Muscle of leg (tissue), 16 donors: ENCODE measurements at places on chromosomes 6 and 20.

GRCh38 chr6:170311696-170312095 is 5.1 kb downstream of the FAM120B start:
- DNase-seq: no peak

DNA sequence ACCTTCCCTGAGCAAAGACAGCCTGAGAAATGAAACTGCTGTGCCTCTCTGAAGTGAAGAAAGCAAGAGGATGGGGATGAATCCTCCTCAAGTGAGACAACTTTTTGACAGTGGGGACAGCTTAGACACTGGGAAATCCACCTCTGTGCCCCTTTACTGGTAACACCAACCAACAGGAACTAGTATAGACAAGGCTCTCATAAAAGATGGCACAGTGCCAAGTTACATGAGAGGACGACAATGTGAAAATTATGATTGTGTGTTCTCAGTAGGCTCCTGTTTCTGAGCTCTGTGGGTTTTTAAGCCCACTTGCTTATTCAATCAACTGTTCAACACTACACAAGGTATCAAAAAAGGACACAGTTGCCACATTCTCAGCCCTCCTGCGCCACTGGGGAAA is 41.6 kb upstream of the LYRM2 start:
- no peak for DNase-seq

- DNase-seq: peak; percentile 79
Observed at GRCh38 chr6:138491017-138491416, 8.3 kb downstream of the NHSL1 start.

GRCh38 chr20:53412577-53413185 is 181.0 kb downstream of the ZNF217 start:
- DNase-seq: peak; percentile 70

- DNase-seq: no peak
Observed at GRCh38 chr6:128739112-128739511, 143.8 kb upstream of the LAMA2 start.

GRCh38 chr6:2061880-2062279 is 183.5 kb downstream of the GMDS start:
- DNase-seq: no peak

- DNase-seq: no peak
Observed at GRCh38 chr6:167467793-167468431, 143.0 kb downstream of the TTLL2 start.

DNA sequence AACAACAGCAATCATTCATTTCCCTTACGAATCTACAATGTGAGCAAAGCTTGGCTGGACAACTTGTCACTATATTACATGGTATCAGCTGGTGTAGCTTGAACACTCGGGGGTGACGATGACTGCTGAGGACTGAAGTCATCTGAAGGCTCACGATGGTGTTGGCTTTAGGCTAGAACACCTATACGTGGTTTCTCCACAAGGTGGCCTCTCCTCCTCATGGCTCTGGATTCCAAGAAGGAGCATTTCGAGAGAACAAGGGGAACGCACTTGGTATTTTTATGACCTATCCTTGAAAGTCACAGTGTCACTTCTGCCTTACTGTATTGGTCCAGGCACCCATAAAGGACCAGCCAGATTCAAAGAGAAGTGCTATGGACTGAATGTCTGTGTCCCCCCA is 37.5 kb upstream of the ADGRF1 start:
- DNase-seq: no peak

DNA sequence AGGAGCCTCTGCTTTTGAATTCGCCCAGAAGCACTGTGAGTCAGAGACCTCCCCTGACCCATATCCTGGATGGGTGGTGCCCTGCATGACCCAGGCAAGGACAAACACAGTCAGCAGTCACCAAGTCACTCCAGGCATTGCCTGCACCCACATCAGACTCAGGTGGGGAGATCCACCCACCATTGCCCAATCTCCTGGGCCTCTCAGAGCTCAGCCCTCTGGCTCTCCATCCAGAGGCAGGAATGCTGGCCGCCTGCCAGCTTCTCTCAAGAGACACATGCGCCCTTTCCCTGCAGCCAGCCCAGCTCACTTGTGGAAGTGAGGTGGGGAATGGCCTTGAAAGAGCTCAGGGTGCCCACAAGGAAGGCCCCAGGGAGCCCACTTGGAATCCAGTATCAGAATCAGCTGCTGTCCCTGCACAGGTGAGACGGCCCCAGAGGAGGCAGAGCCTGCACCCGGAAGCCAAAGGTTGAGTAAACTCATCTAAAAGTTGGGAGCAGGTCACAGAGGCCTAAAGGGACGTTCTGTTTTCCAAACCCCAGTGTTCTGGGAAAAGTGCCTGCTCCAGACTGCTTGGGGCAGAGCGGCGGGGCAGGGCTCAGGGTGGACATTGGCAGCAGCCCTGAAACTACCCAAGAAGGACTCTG is 129.8 kb downstream of the PREX1 start:
- peak; percentile 49 for DNase-seq

GRCh38 chr6:16659466-16660156 is 101.6 kb downstream of the ATXN1 start:
- no peak for DNase-seq

DNA sequence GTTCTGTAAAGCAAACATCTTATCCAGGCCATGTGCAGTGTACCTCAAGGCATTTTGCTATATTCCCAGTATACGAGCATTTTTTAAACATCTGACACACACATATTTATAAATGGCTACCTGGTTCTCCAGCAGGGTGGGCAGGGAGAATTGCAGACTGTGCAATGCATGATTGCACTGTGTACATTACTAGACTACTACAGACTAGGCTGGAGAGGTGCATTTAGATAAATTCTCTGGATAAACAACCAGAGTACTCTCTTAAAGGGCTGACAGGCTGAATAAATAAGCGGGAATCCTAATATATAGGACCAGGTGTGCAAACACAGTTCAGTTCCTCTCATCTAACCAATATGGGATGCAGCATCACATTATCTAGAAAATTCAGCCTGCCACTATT is 428.3 kb upstream of the ARID1B start:
- no peak for DNase-seq

GRCh38 chr6:144266091-144266649 is 19.0 kb upstream of the UTRN start:
- DNase-seq: peak; percentile 94

GRCh38 chr6:36130667-36131510 is 576 bp downstream of the MAPK13 start:
- DNase-seq: peak; percentile 55

GRCh38 chr6:28553986-28554881 is 28.6 kb downstream of the GPX5 start:
- DNase-seq: no peak

DNA sequence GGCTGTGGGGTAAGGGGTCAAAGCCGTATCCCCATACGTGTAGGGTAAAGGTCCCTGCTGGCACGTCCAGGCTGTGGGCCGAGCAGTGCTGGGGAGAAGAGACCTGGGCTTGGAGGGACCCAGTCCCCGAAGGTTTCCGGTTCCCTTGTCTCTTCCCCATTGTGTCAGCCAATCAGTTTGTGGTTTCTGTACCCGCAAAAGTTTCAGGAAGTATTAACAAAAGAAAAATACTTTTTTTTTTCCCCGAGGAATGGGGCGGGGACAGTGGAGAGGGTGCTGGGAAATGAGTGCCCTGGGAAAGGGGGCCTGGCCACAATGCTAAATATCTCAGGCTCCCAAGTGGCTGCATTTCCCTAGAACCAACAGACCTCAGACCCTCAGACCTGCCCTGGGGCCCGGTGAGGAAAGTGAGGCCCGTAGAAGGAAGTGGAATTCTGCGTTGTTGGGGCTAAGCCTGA is 15.2 kb upstream of the AMD1 start:
- DNase-seq: peak; percentile 53

GRCh38 chr6:25788305-25788922 is 33.9 kb downstream of the SLC17A4 start:
- DNase-seq: peak; percentile 14

DNA sequence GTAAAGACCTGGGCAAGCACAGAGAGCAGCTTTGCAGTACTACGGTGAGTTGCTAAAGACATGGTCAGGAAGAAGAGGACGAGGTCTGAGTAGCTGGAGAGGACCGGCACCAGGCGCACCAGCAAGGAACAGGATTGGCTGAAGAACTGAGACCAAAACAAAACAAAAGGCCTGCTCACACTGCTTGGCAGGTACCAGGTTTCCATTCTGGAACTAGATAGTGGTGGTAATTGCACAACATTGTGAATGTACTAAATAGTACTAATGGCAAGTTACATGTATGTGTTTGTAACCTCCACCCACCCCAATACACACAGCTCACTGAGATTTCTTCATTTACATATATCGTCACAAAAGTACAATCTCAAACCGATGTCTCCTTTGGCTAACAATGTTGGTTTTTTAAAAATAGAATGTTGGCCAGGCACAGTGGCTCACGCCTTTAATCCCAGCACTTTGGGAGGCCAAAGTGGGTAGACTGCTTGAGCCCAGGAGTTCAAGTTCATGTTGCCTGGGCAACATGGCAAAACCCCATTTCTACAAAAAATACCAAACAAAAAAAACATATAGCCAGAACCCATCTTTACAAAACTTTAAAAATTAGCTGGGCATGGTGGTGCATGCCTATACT is 32.5 kb upstream of the LYRM2 start:
- DNase-seq: no peak

DNA sequence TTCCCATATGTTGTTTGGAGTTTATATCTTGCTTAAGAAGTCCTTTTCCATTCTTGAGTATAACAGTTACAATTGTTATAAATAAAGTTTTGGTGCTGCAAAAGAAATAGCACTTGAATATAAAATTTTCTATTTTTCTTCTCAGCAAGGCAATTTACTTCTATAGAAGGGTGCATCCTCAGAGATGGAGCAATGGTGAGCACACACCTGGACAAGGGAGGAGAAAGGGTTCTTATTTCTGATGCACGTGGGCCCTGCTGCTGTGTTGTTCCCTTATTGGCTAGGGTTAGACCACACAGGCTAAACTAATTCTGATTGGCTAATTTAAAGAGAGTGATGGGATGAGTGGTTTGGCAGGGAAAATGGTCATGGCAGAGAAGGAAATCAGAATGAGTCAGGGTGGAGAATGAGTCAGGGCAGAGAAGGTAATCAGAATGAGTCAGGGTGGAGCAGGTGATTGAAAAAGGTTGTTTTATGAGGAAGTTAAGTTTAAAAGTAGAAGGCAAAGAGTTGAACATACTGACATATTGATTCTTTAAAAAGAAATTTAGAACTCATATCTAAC is 38.0 kb downstream of the CST8 start:
- no peak for DNase-seq

DNA sequence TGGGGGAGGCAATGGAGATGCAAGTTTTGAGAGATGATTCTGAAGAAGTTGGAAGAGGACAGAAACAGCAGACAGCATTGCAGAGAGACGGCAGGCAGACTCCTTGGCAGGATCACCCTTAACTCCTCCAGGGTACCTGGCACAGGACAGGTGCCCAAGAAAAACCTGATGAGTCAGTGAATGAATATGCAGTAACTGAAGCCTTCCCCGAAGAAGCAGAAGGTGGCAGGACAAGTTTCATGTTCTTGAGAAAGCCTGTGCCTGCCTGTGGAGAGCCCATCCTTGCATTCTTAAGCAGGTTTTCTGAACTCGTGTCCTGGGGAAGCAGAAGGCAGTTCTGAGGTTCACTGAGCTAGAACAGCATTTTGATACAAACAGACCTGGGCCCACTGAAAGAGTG is 79.6 kb upstream of the SASH1 start:
- DNase-seq: no peak

- no peak for DNase-seq
Observed at GRCh38 chr6:137923866-137924653, 57.0 kb downstream of the TNFAIP3 start.

DNA sequence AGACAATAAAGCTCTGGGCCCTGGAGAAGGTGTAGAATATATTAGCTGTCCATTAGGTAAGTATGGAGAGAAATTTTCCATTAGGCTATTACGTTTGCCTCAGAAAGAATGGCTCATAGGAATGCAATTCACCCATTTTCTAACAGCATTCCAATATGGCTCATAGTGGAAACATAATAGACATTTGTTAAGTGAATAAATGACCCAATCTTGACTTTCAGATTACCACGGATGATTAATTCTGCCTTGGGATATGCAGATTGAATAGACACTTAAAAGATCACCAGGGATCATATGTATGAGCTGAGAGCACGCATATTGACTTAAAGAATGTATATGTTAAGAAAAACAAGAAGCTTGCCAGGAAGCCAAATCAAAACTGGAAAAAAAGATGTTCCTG is 209.1 kb upstream of the CDYL start:
- DNase-seq: no peak

DNA sequence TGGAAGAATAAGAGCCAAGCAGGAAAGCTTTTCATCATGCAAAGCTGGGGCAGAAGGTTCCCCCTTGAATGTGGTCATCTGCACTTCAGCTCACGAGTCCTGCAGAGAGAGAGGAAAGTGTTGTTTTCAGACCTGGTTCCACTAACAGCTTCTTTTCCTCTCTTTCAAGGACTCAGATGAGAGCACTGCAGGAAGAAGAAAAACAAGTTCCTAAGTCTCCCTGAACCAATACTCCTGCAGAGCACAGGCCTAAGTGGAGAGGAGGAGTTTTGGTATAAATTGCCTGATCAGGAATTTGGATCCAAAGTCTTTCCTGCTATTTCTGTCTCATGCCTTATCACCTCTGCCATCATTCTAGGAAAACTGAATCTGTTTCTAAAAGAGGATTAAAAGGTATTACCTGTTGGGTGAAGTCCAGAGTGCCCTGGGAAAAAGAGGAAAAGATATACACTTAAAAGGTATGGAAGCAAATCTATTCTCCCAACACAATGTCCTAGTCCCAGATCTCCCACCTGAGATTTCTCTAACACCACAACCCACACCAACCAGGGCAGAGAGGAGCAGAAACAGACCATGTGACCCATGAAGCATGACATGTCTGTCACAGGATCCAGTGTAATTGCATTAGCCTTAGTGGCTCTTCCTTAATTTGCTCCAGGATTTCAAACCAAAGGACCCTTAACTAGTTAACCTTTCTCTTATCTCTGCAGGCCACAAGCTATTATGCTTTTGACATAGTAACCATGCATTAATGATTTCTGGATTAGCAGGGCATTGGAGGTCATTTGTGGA is 12.2 kb downstream of the HLA-DRB5 start:
- DNase-seq: no peak
